ENCODE measurements at places on chromosomes 5 and 9. TPM values are rescaled to one million over a fixed set of nuclear protein-coding genes. Genes with fewer than 3 reads are reported as not detected.

Gene ARHGEF28
- 22.5 TPM for total RNA-seq

Gene MEF2C
- total RNA-seq, result 30.3 TPM

Gene FBXL7
- total RNA-seq, result 6.5 TPM

Gene SLC6A3
- total RNA-seq, result 0.15 TPM

Gene KCNN2
- total RNA-seq, result 7.1 TPM

Gene NEUROG1
- total RNA-seq, result not detected

Data from uterus (tissue), 4 donors.